ENCODE measurements at places on chromosomes 11 and 22. TPM values are rescaled to one million over a fixed set of nuclear protein-coding genes. Genes with fewer than 3 reads are reported as not detected.

Gene LUZP2
- total RNA-seq = not detected

Gene HTR3B
- total RNA-seq = not detected

Gene ZDHHC13
- total RNA-seq = 17.6 TPM

Gene SBF2
- 14.8 TPM for total RNA-seq

Gene ISX
- total RNA-seq = not detected

Gene MYO18B
- total RNA-seq = not detected

Gene GUCY1A2
- total RNA-seq = 0.01 TPM

Gene OR10G6
- total RNA-seq = not detected
